Liver (tissue), 10 donors: ENCODE measurements at places on chromosomes 6 and 20. TPM values are rescaled to one million over a fixed set of nuclear protein-coding genes. Genes with fewer than 3 reads are reported as not detected.

ECT2L gene
- not detected for total RNA-seq

MCCD1 gene
- not detected for total RNA-seq

TRIM31 gene
- total RNA-seq = 0.17 TPM

SEC23B gene
- 54.3 TPM for total RNA-seq

DNA sequence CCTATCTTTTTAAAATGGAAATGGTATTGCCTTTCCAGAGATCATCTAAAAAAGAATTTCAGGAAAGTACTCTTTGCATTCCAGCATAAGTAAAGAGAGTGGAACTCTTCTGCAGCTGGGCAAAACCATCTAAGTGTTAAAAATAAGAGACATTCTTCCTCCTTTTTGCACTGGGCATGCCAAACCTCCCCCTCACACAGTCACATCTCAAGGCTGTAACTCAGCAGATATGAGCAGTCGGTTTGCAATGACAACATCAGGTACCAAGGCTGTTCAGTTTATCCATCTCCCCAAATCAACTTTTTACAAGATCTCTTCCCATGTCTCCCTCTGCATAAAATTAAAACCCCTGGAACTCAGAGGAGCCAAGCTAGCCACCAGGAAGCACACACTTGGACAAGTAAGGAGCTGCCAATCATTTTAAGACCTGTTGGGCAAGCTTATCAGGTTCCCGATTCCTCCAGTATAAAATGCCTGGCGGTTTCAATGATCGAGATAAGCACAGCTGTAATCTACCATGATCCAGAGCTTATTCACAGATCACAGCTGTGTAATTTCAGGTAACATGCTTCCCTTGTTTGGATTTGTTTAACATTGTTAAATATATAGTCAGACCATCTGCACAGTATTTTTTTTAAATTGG, 23.2 kb downstream of the ID4 start:
- DNase-seq = no peak

GRCh38 chr6:32255199-32256153, 31.6 kb upstream of the NOTCH4 start:
- peak; percentile 57 for DNase-seq

GRCh38 chr6:158655569-158656450, 6.0 kb downstream of the SYTL3 start:
- DNase-seq = no peak

DNA sequence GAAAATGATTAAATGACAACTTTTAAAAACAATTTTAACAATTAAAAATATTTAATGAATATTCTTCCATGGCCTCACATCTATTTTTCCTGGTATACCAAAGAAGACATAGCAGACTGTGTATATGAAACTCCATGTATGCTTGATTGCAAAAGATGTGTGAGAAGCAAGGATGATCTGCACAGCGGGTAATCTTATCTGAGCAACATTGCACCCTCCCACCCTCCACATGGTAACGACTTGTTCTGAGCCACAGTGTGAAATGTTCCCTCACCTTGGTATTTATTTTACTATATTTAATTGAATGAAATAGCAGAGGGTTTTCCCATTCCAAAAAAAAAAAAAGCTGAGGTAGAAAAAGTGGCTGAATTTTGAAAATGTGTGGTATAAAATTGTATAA, 204.4 kb downstream of the SYNE1 start:
- no peak for DNase-seq

- no peak for DNase-seq
Measured at GRCh38 chr20:12211361-12211760, 293.7 kb downstream of the BTBD3 start.

DNA sequence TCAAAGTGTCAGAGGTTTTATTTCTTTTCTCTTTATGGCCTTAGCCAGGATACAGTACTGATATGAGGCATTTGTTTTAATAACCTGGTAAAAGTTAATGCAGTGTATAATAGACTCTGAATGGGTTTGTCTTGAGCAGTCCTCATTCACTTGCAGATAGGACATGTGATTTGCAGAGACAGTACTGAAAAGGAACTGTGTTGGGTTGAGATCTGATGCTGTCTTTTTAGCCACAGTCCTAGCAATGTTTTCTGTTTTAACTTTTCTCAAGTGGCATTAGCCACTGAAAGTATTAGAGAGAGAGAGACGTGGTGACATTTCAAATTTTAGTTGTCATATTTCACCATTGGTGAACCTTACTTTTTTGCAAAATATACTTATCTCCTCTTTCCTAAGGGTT, 547.2 kb upstream of the MAN1A1 start:
- no peak for DNase-seq

DNA sequence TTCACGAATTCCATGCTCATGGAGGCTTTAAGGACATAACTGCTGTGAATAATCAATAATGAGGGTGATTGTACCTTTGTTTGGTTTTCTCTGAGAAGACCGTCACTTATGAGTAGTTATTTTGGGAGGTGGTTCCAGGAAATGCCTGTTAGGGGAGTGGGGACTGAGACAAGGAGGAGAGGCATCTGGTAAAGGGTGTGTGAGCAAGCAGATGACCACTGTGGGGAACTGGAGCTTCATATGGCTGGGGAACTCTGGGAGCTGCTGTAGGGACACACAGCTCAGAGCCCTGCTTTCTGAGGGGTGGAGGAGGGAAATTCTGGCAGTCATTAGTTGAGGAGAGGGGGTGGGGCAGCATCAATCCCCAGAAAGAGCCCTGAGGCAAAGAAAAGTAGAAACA, 71.3 kb upstream of the TINAG start:
- DNase-seq = no peak
